Testis (tissue), 5 donors: ENCODE measurements at places on chromosomes 7 and 10.

DNA sequence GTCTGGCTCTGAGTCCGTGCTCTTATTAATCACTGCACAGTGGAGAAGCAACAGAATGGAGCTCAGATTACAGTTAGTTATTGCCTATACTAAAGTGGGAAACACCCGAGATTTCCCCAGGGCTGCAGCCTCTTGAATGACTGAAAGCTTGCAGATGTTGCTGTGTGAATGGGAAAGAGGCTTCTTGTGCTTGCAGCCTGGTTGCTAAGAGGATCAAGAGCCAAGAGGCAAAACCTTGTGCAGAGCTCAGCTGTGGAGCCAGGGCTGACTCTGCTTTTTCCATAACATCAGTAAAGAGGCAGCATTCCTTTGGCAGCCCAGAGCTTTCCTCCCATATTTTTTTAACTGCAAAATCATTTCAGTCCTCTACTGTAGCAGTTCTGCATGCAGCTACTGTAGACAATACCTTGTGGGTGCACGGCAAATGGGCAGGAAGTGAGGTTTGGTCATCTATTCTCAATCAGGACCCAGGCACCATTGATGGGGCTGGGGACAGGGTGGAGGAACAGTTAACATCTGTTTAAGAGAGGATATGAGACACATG is 86.5 kb downstream of the RALA start:
- peak; percentile 66 for DNase-seq

DNA sequence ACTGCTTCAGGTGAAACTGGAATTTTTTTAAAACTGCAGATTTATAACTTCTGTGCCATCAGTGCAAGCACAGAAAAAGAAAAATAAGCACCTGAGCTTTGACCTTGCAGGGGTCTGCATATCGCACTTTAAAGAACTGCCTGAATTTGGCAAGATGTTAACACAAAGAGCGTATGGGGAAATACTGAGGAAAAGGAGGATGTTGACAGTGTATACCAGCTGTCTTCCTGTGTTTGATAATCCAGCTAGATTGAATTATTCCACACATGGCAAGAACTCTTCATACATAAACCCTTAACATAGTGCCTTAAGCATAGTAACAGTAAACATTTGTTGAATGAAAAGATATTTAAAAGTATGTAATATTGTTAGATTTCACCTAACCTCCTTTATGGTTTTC is 30.0 kb downstream of the SMC3 start:
- DNase-seq = no peak

DNA sequence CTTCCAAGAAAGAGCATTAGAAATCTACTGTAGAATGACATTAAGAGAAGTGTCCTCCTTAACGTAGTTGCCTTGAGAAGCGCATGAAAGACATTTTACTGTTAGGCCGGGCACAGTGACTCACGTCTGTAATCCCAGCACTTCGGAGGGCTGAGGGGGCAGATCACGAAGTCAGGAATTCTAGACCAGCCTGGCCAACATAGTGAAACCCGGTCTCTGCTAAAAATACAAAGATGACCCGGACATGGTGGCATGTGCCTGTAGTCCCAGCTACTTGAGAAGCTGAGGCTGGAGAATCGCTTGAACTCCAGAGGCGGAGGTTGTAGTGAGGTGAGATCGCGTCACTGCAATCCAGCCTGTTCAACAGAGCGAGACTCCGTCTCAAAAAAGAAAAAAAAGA is 28.9 kb downstream of the TARP start:
- no peak for DNase-seq

- DNase-seq = no peak
Measured at GRCh38 chr10:77220150-77220549, 417.5 kb downstream of the KCNMA1 start.

GRCh38 chr7:123351516-123352505 is 152.0 kb upstream of the SLC13A1 start:
- DNase-seq = no peak

- no peak for DNase-seq
Measured at GRCh38 chr10:114392112-114392835, 12.0 kb downstream of the AFAP1L2 start.

DNA sequence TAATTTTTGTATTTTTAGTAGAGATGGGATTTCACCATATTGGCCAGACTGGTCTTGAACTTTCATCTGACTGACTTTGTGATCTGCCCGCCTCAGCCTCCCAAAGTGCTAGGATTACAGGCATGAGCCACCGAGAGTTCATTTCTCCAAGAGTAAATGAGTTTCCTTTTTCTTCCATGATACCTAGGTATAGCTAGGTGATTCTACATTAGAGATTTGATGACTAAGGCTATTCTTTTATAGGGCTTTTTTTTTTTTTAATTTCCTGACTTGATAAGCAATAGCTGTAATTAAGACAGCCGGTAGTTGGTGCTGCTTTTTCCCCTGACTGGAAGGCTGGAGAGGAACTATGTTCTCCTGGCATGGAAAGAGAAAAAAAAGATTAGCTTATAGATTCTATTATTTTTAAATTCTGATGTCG is 3.3 kb downstream of the PTPN12 start:
- no peak for DNase-seq

- peak; percentile 22 for DNase-seq
Measured at GRCh38 chr10:105691811-105692210, 1050.7 kb downstream of the SORCS3 start.

DNA sequence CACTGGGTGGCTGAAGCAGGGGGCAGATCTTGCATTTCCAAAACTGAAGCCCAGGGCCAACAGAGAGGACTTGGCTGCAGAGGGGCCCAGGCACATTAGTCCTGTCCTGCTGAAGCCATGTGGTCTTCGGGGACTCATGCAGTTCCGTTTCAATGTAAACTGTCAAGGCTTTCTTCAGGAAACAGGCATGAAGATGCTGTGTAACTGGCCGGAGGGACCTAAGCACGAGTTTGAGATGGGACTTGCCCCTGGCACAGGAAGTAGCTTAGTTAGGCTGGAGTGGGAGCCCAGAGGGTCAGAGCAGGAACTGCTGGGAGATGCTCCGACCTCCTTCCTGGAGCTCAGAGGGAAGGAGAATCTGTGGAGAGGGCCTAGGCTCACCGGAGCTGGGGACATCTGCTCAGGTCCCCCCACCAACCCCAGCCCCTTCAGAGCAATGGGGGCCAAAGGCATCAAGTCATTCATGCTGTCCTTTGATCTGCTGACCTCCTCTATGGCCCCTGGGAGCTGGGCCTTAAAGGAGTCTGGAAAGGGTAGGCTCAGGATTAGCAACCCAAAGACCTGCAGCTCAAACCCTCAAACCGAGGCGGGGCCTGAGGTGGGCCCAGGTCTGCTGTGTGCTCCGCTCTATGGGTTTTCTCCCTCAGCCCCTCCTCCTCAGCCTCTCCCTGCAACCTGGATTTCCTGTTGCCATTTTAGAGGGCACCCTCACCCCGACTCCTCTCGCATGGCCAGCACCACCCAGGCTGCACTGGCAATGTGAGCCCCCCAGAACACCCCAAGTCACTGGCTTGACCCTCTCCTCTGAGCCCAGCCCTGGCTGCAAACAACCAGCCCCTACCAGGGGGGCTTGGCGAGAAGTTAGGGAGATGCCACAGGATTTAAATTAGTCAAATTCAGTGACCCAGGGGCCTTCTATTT is 4.4 kb upstream of the MNX1 start:
- DNase-seq = no peak

GRCh38 chr10:110932505-110933180 is 13.2 kb downstream of the SHOC2 start:
- no peak for DNase-seq

- no peak for DNase-seq
Measured at GRCh38 chr7:146892151-146892550, 775.5 kb downstream of the CNTNAP2 start.

DNA sequence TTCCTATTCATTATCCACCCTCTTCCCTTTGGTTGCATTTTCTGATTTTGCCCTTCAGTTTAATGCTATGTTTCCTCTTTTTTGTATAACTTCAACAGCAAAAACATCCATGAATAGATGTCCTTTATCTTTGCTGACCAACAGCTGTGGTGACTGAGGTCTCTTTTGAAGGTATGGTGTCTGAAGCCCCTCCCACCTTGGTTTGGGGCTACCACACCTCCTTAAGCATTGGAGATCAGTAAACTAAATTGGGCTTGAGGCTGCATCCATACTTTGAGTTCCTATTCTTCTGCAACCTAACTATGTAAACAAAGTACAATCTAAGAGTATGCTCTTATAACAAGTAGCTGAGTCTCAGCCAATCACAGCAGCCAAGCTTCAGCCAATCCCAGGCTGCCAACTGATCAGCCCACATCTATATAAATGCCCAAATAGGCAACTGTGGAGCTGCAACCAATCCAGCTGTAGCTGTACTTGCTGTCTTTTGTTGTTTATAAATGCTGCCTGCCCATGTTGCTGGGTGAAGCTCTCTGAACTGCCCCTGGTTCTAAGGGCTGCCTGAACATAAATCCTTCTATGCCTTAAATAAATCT is 69.4 kb upstream of the PDLIM1 start:
- no peak for DNase-seq

- DNase-seq = no peak
Measured at GRCh38 chr7:12572941-12573575, 2.5 kb downstream of the SCIN start.

DNA sequence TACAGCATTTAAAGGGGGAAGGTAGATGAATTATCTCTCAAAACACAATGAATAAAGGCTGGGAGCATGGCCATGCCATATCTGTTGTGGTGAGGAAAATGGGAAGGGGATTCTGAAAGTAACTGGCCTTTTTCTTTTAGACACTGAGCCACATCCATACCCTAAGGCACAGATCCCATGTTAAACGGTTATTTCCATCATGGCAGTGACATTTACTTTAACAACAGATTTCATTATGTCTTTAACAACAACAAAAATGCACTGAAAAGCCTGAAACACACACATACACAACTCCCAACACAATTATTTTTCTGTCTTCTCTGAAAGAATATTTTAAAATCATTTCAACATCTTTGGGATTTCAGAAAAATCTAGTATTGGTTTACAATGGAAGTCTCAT is 176.1 kb upstream of the FZD1 start:
- no peak for DNase-seq

- no peak for DNase-seq
Measured at GRCh38 chr7:133980804-133981203, 146.3 kb upstream of the LRGUK start.

GRCh38 chr7:155997431-155998327 is 185.4 kb upstream of the SHH start:
- no peak for DNase-seq

DNA sequence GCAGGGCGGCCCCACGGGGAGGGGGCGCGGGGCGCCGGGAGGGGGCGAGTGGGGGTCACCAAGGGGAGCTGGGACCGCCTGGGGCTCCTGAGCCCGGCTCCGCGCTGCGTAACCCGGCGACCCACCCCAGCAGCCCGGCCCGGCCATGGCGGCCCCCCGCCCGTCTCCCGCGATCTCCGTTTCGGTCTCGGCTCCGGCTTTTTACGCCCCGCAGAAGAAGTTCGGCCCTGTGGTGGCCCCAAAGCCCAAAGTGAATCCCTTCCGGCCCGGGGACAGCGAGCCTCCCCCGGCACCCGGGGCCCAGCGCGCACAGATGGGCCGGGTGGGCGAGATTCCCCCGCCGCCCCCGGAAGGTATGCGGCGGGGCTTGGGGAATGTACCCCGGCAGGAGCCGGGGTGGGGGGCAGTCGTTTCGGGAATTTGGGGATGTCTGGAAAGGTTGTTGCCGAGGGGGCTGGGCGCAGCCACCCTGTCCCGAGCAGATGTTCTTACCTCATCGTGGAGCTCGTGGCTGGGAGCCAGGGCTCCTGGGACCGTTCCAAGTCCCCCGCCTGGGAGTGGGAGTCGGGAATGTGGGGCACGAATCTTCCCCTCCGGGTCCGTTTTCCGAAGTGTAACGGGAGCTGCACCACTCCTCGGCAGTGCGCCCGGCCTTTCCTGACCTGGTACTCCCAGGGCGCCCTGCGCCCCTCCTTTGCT is 431 bp downstream of the ZYX start:
- DNase-seq = peak; percentile 79

DNA sequence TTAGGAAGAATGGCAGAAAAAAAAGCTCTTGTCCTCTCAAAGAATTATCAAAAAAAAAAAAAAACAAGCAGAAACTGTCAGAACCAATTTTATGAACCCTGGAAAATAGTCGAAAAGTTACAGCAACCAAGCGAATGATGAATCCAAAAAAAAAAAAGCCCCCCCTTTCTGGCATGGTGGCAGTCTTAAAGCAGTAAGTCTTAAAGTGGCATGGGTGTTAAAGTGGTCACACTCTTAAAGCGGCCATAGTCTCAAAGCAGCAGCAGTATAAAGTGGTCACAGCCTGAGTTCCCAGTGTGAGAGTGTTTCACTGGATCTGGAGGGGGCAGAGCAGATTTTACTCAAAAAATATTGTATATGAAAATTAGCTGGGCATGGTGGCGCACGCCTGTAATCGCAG is 96.8 kb upstream of the RAB18 start:
- DNase-seq = no peak

GRCh38 chr10:17273403-17273802 is 45.4 kb downstream of the VIM start:
- no peak for DNase-seq

GRCh38 chr10:101682172-101682825 is 12.7 kb downstream of the FBXW4 start:
- no peak for DNase-seq

GRCh38 chr7:101705331-101705730 is 76.2 kb upstream of the MYL10 start:
- DNase-seq = no peak

DNA sequence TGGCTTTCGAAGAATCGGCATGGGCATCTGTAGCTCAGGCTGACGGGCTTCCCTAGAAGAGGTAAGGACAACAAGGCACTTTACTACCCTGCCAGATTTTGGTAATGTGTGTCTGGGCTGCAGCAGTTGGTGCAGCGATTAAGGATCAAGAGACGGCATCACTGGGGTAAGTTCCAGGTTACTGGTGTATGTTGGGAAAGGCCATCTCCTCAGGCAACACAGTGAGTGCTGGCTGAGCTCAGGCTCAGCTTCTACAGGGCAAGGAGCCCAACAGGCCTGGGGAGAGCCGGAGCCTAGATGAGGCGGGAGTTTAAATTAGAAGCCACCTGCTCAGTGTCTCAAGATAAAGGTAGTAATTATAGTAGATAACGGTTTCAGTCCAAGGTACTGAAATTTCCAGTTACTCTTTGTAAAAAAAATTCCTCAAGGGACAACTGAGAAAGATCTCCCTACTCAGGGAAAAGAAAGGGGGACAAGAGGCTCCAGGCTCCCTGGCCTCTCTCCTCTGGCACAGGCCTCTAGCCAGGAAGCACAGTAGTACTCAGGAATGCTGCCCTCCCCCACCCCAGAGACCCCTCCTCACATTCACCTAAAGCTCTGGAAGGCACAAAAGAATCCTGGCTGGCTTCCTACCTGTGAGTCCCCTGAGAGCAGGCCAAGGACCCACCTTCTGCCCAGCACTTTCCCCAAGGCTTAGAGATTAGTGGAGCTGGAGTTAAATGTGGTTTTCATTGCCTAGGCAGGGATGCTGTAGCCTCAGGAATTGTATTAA is 3.9 kb downstream of the CXCL12 start:
- DNase-seq = no peak
